ENCODE measurements at places on chromosomes 3 and 15.

GRCh38 chr3:5499404-5499803, 311.9 kb downstream of the EDEM1 start:
- ATAC-seq, result no peak

GRCh38 chr15:91219206-91219605, 119.1 kb downstream of the SV2B start:
- ATAC-seq, result no peak

GRCh38 chr3:21407743-21408142, 343.3 kb downstream of the ZNF385D start:
- no peak for ATAC-seq

DNA sequence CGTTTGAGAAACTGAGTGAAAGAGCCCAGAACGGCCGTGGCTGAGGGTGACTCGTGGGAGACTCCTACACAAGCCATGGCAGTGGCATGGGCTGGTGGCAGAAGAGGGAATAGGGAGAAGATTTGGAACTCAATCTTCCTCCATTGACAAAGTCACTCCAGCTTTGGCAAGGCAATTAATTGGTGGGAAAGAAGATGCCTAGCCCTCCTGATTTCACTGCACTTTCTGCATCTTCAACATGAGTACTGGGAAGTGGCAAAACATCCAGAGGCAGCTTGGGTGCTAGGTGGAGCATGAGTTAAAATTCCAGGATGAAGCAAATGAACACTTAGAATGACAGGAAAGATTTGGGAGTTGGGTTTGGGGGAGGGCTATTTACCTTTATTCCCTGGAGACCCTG, 1.4 kb upstream of the TGFBR2 start:
- ATAC-seq, result no peak

Data from esophagus mucosa (tissue), 1 donor.